Lower lobe of right lung (tissue), 2 donors: ENCODE measurements at places on chromosomes 1 and 21. TPM values are rescaled to one million over a fixed set of nuclear protein-coding genes. Genes with fewer than 3 reads are reported as not detected.

Gene ZNF684
- total RNA-seq: 3.0 TPM

Gene SMIM1
- total RNA-seq: 8.5 TPM

Gene MEX3A
- 0.74 TPM for total RNA-seq

Gene FAM151A
- total RNA-seq: not detected

Gene OR10J1
- not detected for total RNA-seq

Gene CCDC17
- total RNA-seq: 20.3 TPM

Gene PLA2G2C
- total RNA-seq: not detected

Gene AGTRAP
- total RNA-seq: 64.5 TPM

Gene KCNA2
- 0.77 TPM for total RNA-seq

Gene PDC
- not detected for total RNA-seq

Gene MROH7
- 2.1 TPM for total RNA-seq

Gene LYPD8
- not detected for total RNA-seq

Gene TSPEAR
- 0.27 TPM for total RNA-seq

Gene SELL
- 23.8 TPM for total RNA-seq

Gene ETV3L
- total RNA-seq: not detected

Gene CEP104
- 53.9 TPM for total RNA-seq

Gene SRSF11
- total RNA-seq: 143 TPM

Gene NOS1AP
- 3.6 TPM for total RNA-seq

Gene QSOX1
- 241 TPM for total RNA-seq

Gene ST3GAL3
- 23.6 TPM for total RNA-seq

Gene SYNC
- total RNA-seq: 14.5 TPM

Gene CELA3A
- not detected for total RNA-seq

Gene LRRC52
- 0.44 TPM for total RNA-seq

Gene DCST1
- not detected for total RNA-seq

Gene MPZ
- 4.0 TPM for total RNA-seq

Gene KRTAP12-2
- not detected for total RNA-seq

Gene IFI44L
- total RNA-seq: 52.9 TPM

Gene AQP10
- 0.47 TPM for total RNA-seq

Gene A3GALT2
- not detected for total RNA-seq

Gene OR2AK2
- total RNA-seq: not detected

Gene FCRL4
- not detected for total RNA-seq

Gene KRTAP8-1
- total RNA-seq: not detected

Gene TOE1
- total RNA-seq: 11.5 TPM

Gene ENAH
- 51.4 TPM for total RNA-seq

Gene SPRR3
- total RNA-seq: not detected

Gene S100A9
- total RNA-seq: 911 TPM

Gene F11R
- total RNA-seq: 162 TPM

Gene FCRL2
- 1.3 TPM for total RNA-seq

Gene CLIC6
- 23.5 TPM for total RNA-seq

Gene FCER1A
- 8.8 TPM for total RNA-seq
